Stimulated activated CD8-positive, alpha-beta memory T cell treated with anti-CD3 and anti-CD28 coated beads, Interleukin-15, amount 100 ng/mL, for 4 hours (primary cell): ENCODE measurements at places on chromosomes 6 and 20.

GRCh38 chr6:41781366-41781730 lies 766 bp downstream of the PRICKLE4 start:
- no peak for DNase-seq

DNA sequence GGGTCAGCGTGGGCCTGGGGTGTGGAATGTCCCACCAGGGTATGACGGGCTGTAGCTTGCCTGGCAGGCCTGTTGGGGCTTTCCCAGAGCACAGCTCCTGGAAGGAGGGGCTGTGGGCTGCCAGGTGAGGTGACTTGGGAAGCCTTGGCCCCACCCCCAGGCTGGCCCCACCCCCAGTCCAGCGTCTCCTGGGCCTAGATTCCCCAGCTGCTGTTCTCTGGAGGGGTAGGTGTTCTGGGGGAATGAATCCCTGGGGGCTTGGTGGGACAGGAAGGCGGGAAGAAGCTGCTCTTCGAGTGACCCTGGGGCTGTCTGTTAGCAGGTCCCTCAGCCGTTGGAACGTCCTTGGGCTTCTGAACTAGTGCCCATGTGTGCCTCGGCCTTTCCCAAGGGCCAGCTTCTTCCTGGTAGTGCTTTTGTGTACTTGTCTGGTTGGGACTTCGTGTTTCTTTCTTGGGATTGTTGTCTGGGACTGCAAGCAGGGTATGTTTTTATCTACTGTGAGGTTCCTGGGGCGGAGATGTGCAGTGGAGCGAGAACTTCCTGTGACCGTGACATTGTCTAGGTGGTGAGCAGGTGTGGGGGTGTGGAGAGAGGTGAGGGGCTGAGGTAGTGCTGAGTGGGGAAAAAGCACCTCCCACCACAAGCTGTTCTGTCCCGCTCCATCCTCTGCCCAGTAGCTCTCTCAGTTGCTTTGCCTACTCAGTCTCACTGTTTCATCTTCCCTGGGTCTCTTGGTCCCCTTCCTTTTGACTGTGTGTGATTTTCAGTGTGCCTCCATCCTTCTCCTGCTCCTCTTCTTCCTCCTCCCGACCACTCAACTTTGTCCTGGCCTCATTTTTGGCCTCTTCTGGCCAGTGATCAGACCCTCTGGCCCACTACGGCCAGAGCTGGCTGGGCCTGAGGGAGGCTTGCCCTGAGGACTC lies 1.3 kb upstream of the DDR1 start:
- no peak for DNase-seq

GRCh38 chr6:26233649-26234420 lies 131.2 kb upstream of the BTN3A2 start:
- DNase-seq = peak; percentile 36

- no peak for DNase-seq
These were observed 2.9 kb downstream of the ADA start for GRCh38 chr20:44648579-44648978.

- DNase-seq = no peak
These were observed 128.2 kb upstream of the SIM1 start for GRCh38 chr6:100592929-100593328.

- no peak for DNase-seq
These were observed 121.9 kb downstream of the SIM1 start for GRCh38 chr6:100342830-100343229.

GRCh38 chr20:33679758-33680485 lies 5.7 kb upstream of the NECAB3 start:
- no peak for DNase-seq

DNA sequence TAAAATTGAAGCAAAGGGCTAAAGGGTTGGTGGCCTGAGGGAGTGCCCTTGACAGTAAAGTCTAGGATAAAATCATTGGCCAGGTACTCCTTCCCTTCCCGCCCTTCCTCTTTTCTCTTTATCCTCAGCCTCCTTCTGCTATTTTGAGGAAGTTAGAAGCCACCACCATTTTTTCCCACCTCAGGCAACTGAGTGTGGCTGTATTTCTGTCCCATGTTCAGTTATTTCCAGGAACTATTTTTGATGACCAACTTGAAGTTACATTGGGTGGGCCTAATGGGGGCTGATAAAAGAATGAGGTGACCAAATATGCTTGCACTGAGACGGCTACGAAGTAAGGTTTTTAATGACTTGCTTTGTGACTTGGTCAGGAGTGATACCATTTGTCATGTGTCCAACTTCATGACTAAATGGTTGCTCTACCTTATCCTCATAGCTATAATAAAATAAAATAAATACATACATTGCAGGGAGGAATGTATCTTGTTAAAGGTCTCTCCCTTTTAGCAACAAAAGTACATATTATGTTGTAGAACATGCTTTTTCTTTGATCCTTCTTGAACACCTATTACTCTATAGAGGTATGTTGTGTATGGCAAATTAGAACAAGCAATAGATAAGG lies 12.0 kb downstream of the PTPN1 start:
- no peak for DNase-seq

DNA sequence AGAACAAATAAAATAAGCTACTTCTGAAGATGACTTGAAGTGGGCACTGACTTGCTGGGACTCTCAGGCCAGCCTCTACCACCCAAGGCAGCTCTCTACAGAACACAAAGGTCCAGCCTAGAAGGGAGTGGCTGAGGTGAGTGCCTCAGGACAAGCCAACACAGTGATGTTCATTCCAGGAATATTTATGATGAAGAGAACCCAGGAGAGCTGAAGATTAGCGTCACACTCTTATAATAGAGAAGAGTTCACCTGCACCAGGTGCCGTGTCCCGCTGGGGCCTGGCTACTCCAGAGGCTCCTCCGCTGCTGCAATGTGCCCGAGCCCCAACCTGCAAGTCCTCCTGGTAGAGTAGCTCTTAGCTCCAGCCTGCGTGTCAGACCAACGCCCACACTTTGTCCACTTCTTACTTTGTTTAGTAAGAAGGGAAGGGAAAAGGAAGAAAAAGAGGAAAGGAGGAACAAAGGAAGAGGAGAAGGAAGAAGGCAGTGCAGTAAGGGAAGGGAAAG lies 182.4 kb upstream of the QKI start:
- DNase-seq = no peak

GRCh38 chr20:55211481-55211880 lies 736.1 kb downstream of the DOK5 start:
- DNase-seq = no peak

- DNase-seq = no peak
These were observed 12.8 kb upstream of the SERPINB1 start for GRCh38 chr6:2854396-2854982.

- no peak for DNase-seq
These were observed 143.6 kb downstream of the VEGFA start for GRCh38 chr6:43913375-43914271.

- DNase-seq = no peak
These were observed 2.9 kb downstream of the DXO start for GRCh38 chr6:31968791-31969711.

DNA sequence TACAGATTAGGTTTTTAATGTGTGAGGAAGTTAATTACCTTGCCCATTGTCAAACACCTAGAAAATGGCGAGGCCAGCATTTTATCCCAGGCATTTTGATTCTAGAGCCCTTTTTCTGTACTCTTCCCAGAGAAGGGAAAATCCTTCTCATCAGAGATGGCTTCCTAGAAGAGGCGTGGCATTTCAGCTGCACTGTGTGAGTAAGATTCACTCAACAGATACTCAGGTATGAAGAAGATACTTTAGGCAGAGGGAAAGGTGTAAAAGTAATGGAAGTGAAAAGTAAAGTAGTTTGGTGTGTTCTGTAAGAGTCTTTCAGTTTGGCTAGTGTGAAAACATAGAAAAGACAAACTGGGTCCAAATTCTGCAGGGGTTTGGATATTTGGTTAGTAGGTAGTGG lies 113.8 kb downstream of the MAP3K4 start:
- no peak for DNase-seq

DNA sequence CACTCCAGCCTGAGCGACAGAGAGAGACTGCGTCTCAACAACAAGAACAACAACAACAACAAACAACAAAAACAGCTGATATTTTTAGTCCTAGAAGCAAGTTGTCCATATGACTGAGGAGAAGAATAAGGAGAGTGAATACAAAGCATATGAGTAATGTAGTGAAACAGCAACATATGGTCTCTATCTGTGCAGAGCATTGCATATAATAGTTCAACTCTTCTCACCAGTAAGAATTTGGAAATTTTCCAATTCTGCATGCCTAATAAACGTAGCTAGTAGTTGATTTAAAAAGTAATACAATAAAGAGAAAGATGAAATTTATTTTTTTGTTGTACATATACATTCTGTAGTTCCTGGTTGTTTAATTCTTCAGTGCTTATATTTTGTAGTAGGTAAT lies 129.7 kb upstream of the FAM83B start:
- no peak for DNase-seq

DNA sequence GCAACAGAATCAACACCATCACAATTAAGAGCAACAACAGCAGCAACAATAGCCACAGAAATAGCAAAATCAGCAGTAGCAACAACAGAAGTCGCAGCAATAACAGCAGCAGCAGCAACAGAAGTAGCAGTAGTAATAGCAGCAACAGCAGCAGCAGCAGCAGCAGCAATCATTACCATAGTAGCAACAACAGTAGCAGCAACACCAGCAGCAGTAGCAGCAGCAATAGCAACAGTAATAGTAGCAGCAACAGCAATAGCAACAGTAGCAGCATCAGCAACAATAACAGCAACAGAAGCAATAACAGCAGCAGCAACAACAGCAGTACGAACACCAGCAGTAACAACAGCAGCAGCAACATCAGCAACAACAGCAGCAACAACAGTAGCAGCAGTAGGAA lies 39.8 kb downstream of the SLC22A2 start:
- DNase-seq = no peak

GRCh38 chr6:135185483-135185882 lies 4.4 kb downstream of the MYB start:
- no peak for DNase-seq
